ENCODE measurements at places on chromosomes 13 and 19.

DNA sequence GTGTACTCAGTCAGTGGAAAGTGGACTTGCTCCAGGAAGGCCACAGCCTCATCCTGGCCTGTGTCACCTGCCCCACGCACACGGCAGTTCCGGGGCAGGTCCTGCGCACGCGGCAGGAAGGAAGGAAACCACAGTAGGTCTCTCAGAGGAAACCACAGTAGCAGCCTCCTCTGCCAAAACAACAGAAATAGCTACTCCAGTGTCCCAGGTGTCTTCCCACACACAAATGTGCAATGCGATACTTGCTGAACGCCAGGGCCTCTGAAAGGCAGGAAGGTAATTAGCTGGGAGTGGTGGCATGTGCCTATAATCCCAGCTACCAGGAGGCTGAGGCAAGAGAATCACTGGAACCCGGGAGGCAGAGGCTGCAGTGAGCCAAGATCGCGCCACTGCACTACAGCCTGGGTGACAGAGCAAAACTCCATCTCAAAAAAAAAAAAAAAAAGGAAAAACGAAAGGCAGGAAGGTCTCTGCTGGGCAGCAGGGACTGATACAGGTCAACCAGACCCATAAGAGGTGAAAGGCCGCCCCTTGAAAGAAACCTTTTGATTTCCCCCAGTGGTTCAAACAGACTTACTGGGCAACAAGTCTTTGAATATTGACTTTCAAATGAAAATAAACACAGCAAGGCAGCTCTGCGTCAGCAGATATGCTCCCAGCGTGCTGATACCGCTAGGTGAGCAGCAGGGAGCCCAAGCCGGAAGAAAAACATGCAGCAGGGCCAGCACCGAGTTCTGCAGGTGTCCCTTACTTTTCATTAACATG, 49.5 kb downstream of the CRYL1 start:
- peak; percentile 92 for DNase-seq

DNA sequence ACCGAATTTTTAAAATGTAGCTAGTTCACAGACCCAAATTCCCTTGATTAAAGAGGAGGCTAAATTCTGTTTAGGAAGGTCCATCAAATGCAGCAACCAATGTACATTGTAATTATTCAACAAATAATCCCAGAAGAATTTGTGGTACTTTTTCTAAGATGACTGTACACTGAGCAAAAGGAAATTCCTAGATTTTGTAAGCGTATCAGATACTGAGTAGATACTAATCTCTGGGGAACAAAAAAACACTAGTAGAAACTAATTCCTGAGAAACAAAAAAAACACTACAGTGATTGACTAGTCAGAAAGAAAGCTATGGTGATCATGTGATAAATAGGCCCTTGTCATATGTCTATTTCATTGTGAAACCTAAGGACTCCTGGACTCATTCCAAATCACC, 246.1 kb downstream of the PCDH17 start:
- no peak for DNase-seq

- no peak for DNase-seq
These were observed 106.4 kb downstream of the ZNF486 start for GRCh38 chr19:20273376-20273775.

GRCh38 chr19:50626795-50627194, 12.9 kb downstream of the SYT3 start:
- DNase-seq = no peak

- peak; percentile 90 for DNase-seq
These were observed 4.8 kb downstream of the EMP3 start for GRCh38 chr19:48330012-48330681.

GRCh38 chr13:99367663-99368448, 60.7 kb upstream of the GPR183 start:
- DNase-seq = peak; percentile 12

GRCh38 chr19:19642506-19643157, 825 bp downstream of the GMIP start:
- DNase-seq = no peak

Measured in CD8-positive, alpha-beta T cell (primary cell).